A549 treated with ZK216348 at 1 μM for 4 hours (cell line): ENCODE measurements at places on chromosomes 16 and 17. TPM values are rescaled to one million over a fixed set of nuclear protein-coding genes. Genes with fewer than 3 reads are reported as not detected.

The ETV4 gene
- total RNA-seq, result 44.1 to 52.6 TPM (median 50.8 TPM) in 5 replicates

The MT1F gene
- total RNA-seq, result 10.7 to 22.0 TPM (median 14.6 TPM) in 5 replicates

The CLDN9 gene
- 0.21 to 0.48 TPM (median 0.38 TPM) in 5 replicates for total RNA-seq

The CYB5B gene
- total RNA-seq, result 179 to 244 TPM (median 207 TPM) in 5 replicates

The AIPL1 gene
- not detected in 5 replicates for total RNA-seq

The SLC26A11 gene
- total RNA-seq, result 11.0 to 17.8 TPM (median 13.6 TPM) in 5 replicates

The TEKT3 gene
- total RNA-seq, result 0.25 TPM in 1 of 5 replicates, not detected in the others

The DNASE1L2 gene
- 0.75 to 2.1 TPM (median 1.6 TPM) in 5 replicates for total RNA-seq

The NCOR1 gene
- total RNA-seq, result 65.7 to 86.9 TPM (median 83.9 TPM) in 5 replicates

The RNF157 gene
- total RNA-seq, result 8.0 to 10.1 TPM (median 8.6 TPM) in 5 replicates

The KCNH4 gene
- 0.18 to 0.48 TPM (median 0.33 TPM) in 5 replicates for total RNA-seq

The CD300LB gene
- 0.11 TPM in 1 of 5 replicates, not detected in the others for total RNA-seq

The RTN4RL1 gene
- total RNA-seq, result 3.4 to 7.3 TPM (median 6.0 TPM) in 5 replicates

The CA5A gene
- total RNA-seq, result not detected in 5 replicates

The KRTAP16-1 gene
- total RNA-seq, result not detected in 5 replicates

The OR3A2 gene
- not detected in 5 replicates for total RNA-seq

The CDK12 gene
- total RNA-seq, result 28.6 to 43.7 TPM (median 35.8 TPM) in 5 replicates

The ARL5C gene
- not detected in 5 replicates for total RNA-seq

The MT4 gene
- total RNA-seq, result not detected in 5 replicates

The TMEM235 gene
- total RNA-seq, result not detected in 5 replicates

The SLC13A2 gene
- 0.08 to 0.20 TPM (median 0.16 TPM) in 5 replicates for total RNA-seq

The FOXF1 gene
- not detected in 5 replicates for total RNA-seq

The FBXO39 gene
- total RNA-seq, result not detected in 5 replicates

The GCSH gene
- total RNA-seq, result 36.3 to 63.7 TPM (median 52.9 TPM) in 5 replicates

The SKAP1 gene
- total RNA-seq, result 0.34 to 0.46 TPM in 2 of 5 replicates, not detected in the others

The C16orf87 gene
- total RNA-seq, result 5.4 to 11.4 TPM (median 6.3 TPM) in 5 replicates

The TERB1 gene
- total RNA-seq, result not detected in 5 replicates
